Cardiac muscle cell (in vitro differentiated cells and primary cell): ENCODE measurements at places on chromosomes 13 and 19.

- DNase-seq: no peak
These were observed 6.0 kb downstream of the C13orf42 start for GRCh38 chr13:51105046-51105445.

- no peak for DNase-seq
These were observed 987.9 kb downstream of the OLFM4 start for GRCh38 chr13:54016542-54016941.

GRCh38 chr13:101475536-101475935 is 23.1 kb downstream of the ITGBL1 start:
- DNase-seq: no peak

DNA sequence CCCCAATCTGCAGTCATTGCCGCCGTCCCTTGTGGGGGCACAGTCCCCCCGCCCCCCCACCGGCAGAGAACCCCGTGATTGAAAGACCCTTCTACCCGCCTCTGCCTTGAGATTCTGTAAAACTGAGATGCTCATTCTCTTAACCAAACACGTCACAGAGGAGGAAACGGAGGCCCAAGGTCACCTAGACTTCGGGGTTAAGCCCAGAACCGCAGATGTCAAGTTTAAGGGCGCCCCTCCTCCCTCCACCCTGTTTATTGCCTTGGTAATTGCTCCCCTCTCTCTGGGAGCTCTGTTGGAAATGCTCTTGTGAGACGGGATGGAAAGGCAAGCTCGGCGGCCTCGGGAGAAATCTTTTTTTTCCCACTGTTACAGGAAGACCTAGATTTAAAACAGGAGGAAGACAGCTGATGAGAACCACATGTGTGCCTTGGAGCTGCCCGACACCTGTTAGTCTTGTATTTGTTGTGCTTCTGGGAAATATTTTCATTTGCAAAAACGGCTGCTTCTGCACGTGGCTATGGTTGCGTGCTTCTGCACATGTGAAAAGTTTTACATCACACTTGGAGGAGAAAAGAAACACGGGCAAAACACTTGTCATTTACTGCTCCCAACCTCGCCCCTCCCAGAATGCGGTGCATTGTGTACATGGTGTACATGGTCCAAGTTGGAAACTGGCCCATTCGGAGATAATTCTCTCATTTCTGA is 1.1 kb upstream of the MED26 start:
- no peak for DNase-seq

- DNase-seq: no peak
These were observed 571.6 kb downstream of the TBC1D4 start for GRCh38 chr13:74910415-74910814.

DNA sequence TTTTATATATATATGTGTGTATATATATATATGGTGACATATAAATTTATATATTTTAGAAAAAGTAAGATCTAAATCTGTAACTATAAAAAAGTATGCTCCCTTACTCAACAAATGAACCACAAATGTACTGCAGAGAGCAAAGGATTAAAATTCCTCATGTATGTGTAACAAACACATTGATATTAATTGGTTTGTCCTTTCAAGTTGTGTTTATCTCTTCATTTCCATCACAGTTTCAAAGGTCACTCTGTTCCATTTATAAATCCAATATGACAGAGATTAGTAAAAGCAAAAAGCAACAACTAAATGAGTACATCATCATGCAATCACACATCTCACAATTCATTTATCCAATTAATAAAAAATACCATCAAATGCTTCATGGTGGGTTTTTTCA is 247.9 kb downstream of the DACH1 start:
- DNase-seq: no peak

DNA sequence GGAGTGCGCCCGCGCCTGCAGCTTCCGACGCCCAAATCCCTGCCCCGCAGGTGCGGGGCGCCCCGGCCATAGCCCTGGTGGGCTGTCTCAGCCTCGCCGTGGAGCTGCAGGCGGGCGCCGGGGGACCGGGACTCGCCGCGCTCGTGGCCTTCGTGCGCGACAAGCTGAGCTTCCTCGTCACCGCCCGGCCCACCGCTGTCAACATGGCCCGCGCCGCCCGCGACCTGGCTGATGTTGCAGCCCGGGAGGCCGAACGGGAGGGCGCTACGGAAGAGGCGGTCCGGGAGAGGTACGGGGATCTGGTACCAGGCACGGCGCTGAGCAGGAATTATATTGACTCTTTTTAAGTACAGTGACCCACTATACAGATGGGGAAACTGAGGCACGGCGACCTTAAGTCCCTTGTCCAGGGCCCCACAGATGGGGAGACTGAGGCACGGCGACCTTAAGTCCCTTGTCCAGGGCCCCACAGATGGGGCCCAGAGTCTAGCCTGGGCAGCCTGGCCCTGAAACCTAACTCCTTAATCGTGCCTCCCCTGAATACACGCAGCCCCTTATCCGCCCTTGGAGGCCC is 586 bp downstream of the MRI1 start:
- no peak for DNase-seq

DNA sequence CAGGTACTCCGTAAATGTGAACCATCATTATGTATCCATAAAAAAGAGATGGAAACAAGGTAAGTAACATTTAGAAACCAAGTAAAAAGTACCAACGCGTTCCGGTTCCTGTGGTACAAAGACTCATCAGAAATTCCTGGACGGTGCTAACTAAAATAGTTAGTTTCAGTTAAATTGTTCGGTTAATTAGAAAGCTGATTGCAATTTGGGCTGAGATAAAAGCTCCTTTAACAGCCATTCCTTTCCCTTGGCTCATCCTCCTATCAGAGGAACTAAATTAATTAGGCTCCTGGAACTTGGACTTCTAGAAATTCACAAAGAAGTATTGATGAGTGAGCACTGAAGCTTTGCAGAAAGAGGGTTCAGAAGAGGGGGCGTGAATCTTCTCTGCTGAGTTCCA is 63.5 kb downstream of the SOX1 start:
- DNase-seq: no peak

DNA sequence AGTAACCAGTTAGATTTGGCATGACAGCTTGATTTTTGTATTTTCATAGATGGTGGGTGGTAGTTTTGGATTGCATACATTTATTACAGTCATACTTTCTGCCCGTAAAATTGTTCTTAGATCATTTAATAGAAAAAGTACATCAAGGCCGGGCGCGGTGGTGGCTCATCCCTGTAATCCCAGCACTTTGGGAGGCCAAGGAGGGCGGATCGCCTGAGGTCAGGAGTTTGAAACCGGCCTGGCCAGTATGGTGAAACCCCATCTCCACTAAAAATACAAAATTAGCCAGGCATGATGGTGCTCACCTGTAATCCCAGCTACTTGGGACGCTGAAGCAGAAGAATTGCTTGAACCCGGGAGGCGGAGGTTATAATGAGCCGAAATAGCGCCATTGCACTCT is 55.0 kb upstream of the UBE2L5 start:
- no peak for DNase-seq

GRCh38 chr13:61187471-61187870 is 228.2 kb downstream of the PCDH20 start:
- no peak for DNase-seq

DNA sequence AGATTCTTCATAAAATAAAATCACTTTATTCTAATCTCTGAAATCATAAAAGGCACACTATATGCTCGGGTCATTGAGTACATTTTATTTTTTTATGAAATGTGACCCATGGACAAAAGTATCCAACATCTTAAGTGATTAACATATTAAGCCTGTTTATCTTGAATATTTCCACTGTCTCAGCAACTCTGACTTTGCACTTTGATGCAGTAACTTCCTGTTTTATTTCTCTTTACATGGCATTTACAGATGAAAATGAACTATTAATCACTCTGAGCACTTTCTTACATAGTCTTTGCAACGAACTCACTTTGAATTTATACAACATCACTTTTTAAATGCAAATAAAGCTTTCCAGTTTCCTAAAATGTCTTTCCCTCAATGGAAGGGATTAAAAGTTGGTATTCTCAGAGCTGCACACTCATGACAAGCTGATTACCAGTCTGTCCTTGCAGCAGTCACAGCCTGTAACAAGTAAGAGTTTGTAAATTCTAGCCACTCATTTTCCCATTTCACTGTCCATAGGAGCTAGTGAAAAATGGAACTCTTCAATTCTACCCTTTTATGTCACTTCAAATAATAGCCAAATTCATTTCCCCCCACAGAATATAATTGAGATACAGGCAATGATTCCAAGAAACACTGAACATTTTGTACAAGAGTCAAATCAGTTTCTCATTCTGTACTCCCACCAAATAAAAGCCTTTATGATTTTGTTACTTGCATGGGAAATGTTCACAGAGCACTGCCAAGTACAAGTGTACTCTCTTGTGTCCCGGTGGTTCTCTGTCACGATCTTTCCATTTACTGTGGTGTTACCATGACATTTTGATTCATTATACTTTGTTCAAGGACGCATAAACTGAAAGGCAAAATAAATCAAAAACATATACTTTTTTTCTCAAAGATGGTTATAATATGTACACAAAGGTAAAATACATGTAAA is 1968.9 kb downstream of the PCDH9 start:
- DNase-seq: peak; percentile 12

DNA sequence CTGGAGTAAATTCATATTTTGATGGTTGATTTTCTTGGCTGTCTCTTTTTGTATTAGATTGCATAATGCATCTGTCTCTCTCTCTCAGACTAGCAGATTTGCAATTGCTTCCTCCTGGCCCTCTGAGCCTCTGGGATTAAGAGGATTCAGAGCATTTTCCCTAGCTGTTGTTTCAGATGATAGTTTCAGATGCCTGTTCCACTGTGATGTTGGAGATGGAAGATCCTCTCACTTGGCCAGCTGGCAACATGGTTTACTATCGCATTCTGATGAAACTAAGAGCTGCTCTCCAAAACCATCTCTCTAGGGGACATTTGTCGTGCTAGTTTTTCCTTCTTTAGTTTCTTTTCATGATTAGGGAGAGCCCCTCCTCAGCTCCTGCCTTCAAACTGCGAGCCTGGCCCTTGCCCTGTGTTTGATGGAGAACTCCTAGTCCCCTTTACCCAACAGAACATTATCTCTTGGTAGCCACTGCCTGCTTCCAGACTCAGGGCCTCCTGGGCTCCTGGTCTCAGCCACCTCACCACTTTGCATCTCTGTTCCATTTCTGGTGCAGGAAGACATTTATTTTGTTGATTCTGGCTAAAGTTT is 244.6 kb downstream of the B3GLCT start:
- DNase-seq: peak; percentile 34

GRCh38 chr13:35724446-35724845 is 248.0 kb upstream of the MAB21L1 start:
- no peak for DNase-seq

DNA sequence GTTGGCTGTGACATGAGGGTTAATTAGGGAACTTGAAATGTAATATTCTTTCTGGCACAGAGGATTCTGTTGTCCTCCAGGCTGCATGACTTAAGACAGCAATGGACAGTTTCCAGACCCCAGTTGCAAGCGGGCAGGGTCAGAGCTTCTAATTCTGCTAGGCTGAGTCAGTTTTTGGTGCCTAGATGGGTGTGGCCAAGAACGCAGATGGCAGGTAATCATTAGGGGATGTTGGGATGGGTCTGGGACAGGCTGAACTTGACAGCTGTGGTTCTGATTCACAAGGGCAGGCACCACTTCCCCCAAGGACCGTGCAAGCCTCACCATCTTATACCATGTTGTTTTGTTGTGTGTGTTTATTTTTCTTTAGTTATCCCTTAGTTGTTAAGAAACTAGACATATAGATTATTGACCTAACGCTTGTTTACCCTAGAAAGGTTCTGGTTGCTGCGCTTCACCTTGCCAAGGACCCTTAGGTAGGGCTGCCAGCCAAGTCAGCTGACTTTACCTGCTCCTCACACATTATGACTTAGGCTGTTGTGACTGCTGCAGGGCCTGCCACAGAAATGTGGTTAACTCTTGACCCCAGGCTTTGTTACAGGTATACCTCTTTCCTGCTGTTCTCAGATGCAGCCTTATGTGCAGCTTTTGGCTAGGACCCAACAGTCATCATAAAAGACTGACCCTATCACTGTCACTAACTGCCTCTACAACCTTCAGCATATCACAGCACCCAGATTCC is 117.7 kb upstream of the KLF12 start:
- no peak for DNase-seq

GRCh38 chr19:53626486-53626885 is 5.3 kb upstream of the DPRX start:
- DNase-seq: no peak

DNA sequence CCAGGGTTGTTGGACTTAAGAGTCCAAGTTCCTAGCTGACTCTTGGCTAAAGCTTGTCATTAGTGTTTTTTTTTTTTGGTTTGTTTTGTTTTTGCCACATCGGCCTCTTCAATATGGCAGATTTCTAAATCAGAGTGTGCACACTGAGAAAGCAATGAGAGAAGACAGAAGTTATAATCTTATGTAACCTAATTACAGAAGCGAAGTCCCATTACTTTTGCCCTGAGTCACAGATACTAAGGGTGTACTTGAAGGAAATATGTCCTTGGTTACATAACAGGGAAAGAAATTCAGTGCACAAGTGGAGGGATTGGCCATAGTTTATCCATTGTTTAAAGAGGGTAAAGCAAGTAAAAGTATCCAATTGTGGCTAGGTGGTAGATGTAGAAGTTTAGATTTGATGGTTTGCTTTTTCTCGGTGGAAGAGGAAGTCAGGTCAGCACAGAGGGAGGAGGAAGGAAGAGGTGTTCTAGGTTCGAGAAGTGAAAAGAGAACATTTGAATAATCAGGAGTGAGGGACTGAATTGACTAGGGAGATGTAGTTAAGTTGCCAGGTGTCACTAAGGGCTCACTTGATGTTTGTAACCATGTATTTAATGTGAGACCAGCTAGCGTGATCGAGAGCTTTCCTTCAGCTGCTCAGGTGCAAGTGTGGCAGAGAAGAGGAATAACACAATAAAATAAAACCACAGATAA is 12.2 kb downstream of the GTF2F2 start:
- DNase-seq: no peak

- DNase-seq: peak; percentile 53
These were observed 4.6 kb upstream of the CDC16 start for GRCh38 chr13:114230117-114230516.

GRCh38 chr13:96783511-96783910 is 210.8 kb downstream of the OXGR1 start:
- DNase-seq: no peak

DNA sequence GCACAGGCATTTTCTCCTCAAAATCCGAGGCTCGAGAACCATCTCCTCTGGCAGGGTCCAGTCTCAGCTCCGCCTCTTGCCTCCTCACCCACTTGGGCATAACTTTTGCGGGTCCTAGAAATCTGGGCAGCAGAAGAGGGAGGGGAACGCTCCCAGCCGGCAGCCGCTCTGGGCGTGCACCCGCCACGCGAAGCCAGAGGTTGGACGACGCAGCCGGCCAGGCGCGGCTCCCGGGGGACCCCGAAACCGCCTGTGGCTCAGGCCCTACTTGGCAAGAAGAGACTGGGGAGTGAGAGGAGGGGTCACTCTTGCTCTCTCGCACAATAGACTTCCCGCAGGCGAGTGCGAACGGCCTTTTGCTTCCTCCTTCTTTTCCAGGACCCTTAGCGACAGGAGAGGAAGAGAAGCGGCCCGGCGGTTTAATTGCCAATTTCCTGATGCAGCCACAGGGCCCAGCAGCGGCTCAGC is 6.0 kb upstream of the SOX1 start:
- no peak for DNase-seq

DNA sequence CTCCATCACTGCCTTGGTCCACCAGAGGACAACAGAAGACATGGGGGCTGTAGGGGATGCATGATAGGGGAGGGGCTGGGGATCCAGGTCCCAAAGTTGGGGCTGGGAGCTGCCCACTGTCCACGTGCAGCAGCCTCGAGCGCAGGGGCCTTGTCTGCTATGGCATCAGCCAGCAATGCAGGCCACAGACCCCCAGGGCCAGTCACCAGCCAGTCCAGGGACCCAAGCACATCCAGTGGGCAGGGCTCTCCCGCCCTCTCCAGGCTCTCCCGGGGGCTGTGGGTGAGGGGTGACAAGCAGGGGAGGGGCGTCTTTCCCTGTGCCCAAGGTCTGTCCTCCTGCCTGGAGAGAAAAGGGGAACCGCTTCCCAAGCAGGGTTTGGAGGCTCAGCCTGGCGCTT is 32.8 kb downstream of the PEPD start:
- DNase-seq: no peak
